Posterior vena cava (tissue), 2 donors: ENCODE measurements at places on chromosomes 16 and 17. TPM values are rescaled to one million over a fixed set of nuclear protein-coding genes. Genes with fewer than 3 reads are reported as not detected.
A peak's percentile ranks its signal among the peaks of the same experiment; 100 is the strongest.

OTOP3 gene
- total RNA-seq: not detected

CES4A gene
- total RNA-seq: 7.4 TPM

CA7 gene
- total RNA-seq: not detected

CCL3 gene
- total RNA-seq: 2.0 TPM

FOXL1 gene
- 8.9 TPM for total RNA-seq

IKZF3 gene
- total RNA-seq: 1.6 TPM

GUCY2D gene
- not detected for total RNA-seq

SLC38A8 gene
- not detected for total RNA-seq

HOXB7 gene
- 8.0 TPM for total RNA-seq

C17orf78 gene
- not detected for total RNA-seq

SMARCD2 gene
- 45.6 TPM for total RNA-seq

C16orf92 gene
- not detected for total RNA-seq

PABPN1L gene
- not detected for total RNA-seq

- no peak for DNase-seq
Observed at GRCh38 chr17:39601758-39602532, 5.8 kb downstream of the NEUROD2 start.

DNA sequence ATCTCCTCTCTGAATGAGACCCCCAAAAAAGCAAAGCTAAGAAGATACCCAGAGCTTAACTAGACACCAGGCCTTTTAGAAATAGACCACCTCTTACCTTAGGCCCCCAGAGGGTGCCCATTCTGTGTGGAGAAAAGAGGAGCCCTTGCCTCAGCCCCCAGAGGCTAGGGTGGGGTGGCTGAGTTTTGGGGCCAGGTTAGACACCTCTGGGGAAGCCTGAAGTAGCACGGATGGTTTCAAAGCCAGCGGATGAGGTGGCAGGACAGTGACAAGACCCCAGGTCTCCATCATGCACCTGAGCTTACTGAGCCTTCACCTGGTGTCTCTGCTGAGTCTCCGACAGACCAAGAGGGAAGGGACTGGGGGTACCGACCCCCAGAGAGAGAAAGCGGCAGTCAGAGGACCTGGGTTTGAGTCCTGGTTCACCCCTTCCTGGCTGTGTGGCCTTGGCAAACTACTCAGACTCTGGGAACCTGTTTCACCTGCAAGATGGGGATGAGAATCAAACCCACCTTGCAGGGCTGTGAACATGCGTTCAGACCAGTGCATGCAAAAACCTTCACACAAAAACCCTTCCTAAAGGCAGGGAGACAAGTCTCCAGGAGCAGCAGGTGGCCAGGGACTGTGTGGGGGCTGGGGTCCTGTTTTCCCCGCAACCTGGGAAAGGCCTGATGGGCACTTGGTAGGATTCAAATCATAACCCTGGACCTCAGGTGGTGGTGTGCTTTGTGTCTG lies 7.7 kb downstream of the SCGB1C2 start:
- peak; percentile 44 for DNase-seq

- DNase-seq: no peak
Observed at GRCh38 chr16:12724226-12724625, 79.5 kb downstream of the CPPED1 start.

DNA sequence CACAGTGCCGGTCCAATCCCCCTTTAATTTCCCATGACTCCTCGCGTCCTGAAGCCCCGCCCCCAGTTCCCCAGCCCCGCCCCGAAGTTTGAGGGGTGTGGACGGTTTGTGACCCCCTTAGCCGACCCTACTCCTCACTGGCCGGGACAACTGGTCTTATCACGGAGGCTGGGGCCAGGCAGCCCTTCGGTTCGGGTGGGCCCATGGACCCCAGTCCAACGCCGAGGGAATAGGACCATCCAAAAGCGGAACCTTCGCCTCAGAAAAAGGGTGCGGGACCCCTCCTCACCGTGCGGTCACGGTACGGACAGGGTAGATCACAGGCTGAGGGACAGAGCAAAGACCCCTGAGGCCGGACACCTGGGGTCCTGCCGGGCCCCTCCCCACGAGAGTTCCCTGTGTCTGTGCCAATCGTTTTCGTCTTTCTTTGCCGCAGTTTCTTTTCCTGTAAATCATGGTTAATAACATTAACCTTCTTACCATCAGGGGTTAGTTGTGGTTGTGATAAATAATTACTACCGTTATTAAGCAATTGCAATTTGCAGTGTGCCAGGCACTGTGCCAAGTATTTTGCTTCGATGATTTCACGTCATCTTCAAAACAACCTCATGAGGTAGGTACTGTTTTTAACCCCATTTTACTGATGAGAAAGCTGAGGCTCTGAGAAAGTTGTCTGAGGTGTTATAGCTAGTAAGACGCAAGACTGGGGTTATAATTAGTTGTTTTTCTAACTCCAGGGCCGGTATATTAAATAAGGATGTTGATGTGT lies 543 bp downstream of the TMUB2 start:
- DNase-seq: no peak

- peak; percentile 87 for DNase-seq
Observed at GRCh38 chr17:43832976-43833829, at the start of gene MPP3. Gene MPP3 (minus strand): TSS chr17:43833146. CDS start chr17:43831906, 1,240 bp downstream.

DNA sequence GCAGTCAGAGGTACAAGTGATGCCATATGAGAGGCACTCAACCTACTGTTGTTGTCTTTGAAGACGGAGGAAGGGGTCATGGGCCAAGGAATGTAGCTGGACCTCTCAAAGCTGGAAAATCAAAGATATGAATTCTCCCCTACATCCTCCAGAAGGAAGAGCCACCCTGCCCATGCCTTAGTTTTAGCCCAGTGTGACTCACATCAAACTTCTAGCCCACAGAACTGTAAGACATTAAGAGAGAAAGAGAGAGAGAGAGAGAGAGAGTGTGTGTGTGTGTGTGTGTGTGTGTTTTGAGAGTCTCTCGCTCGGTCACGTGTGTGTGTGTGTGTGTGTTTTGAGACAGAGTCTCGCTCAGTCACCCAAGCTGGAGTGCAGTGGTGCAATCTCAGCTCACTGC lies 87.1 kb downstream of the STX8 start:
- DNase-seq: no peak

GRCh38 chr17:70795620-70796019 lies 626.3 kb downstream of the KCNJ2 start:
- DNase-seq: no peak

DNA sequence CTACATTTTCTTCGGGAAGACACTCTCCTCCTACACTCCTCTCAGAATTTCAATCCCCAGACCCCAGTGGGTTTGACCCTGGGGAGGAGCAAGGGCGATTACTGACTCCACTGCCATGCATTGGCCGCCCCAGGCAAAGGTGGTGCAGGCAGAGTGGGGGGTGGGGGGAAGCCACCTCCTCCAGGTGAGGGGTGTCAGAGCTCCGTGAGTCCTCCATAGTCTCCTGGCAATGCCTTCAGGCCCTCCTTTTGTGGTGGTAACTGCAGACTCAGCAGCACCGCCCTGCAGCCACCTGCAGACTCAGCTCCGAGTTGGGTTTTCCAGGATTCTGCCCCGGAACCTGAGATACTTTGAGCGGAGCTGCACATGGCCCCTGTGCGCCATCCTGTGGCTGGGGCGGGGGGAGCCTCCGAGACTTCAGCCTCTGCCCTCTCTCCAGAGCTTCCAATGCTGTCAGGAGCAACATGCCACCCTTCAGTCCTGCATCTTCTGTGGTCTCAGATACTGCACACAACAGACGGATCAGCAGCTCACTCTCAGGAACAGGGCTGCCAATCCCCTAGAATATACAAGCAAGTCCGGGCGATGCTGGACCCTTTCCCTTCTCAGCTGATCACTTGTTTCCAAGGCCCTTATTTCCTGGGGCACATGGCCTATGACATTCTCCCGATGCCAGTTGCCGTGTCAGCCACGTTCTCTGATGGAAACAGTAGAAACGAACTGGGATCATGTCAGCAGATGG lies 2.4 kb upstream of the SLC47A2 start:
- peak; percentile 76 for DNase-seq

GRCh38 chr17:71828182-71828596 lies 292.6 kb upstream of the SOX9 start:
- DNase-seq: no peak

- DNase-seq: no peak
Observed at GRCh38 chr16:11655655-11656054, 12.6 kb upstream of the SNN start.

DNA sequence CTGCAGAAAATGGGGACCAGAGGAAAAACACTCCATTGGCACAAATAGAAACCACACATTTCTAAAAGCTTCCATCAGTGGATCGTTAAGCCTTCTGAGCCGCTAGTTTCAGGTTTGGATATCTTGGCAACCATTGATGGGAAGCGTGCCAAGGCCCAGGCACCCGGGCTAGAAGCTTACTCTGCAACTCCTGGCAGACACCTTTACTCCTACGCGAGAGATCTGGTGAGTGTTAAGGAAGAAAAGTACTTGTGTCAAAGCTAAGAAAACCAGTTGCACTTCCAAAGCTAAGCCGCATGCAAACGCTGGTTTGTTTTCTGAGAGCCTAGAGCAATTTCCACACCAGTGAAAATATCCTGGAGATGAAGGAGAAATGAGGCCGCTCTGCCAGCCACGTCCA lies 472.4 kb downstream of the PMP22 start:
- no peak for DNase-seq
